Cortex of kidney (tissue), 1 donor: ENCODE measurements at places on chromosomes 2 and 18.

DNA sequence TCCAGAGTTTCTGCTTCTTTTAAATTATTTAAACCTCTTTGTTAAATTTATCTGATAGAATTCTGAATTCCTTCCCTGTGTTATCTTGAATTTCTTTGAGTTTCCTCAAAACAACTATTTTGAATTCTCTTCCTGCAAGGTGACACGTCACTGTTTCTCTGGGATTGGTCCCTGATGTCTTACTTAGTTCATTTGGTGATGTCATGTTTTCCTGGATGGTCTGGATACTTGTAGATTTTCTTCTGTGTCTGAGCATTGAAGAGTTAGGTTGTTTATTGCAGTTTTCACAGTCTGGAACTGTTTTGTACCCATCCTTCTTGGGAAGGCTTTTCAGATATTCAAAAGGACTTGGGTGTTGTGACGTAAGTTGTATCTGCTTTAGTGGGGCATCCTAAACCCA is 172.3 kb upstream of the KCNJ3 start:
- no peak for DNase-seq

DNA sequence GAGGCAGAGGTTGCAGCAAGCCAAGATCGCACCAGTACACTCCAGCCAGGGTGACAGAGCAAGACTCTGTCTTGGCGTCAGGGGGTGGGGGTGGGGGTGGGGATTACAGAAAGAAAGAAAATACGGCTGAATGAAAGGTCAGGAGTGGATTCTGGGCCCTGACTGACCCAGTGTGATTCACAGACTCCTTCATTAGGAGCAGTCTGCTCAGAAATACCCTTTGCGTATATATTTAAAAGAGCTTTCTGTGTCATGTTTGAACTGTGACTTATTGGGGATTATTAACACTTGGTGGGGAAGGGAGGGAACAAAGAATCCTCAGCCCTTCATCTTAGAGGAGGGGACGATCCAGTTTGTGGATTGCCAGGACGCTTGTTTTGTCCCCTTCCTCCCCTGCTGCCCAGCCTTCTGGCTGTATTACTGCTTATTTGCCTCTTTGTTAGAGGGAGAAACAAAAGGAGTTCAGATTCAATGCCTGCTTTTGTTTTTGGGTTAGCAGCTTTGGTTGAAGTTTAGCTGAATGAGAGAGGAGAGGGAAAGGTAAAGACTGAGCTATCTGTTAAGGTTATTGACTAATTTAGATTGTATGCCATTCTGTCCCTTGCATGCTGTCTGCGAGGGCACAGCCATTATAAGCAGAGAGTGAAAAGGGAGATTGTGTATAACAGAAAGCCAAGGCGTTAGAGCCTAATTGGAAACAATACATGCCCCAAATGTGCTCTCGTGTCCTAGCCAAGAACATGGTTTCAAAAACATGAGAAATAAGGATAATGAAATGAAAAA is 118.3 kb downstream of the FMNL2 start:
- DNase-seq: no peak

- DNase-seq: no peak
These were observed 284.3 kb upstream of the SPRED2 start for GRCh38 chr2:65716698-65717097.

GRCh38 chr2:164302786-164303185 is 318.5 kb downstream of the GRB14 start:
- DNase-seq: no peak

GRCh38 chr2:74694281-74694680 is 40.2 kb downstream of the SEMA4F start:
- DNase-seq: no peak

GRCh38 chr2:198438331-198438730 is 633.9 kb downstream of the PLCL1 start:
- DNase-seq: no peak
